ENCODE measurements at places on chromosomes 12 and 14.
A peak's percentile ranks its signal among the peaks of the same experiment; 100 is the strongest.

DNA sequence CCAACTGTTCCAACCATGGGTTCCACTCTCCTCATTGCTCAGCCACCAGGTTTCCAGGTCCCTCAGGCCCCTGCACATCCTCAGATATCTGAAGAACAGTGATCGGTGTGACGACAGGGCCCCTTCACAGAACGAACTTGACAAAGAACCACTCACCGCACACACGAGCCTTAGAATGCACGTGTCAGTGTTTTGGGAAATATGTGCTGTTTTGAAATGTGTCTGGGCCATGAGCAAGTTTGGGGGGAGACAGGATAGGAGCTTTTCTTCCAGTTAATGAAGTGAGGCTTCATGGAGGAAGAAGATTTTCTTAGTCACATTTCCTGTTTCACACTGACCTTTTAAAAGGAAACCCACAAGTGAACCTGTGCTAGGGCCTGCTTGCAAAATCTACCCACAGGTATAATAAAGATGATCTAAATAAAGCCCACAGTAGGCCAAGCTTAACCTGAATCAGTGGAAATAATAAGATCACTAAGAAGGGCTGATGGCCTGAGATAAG lies 58.6 kb downstream of the ZFP36L1 start:
- DNase-seq, result no peak

DNA sequence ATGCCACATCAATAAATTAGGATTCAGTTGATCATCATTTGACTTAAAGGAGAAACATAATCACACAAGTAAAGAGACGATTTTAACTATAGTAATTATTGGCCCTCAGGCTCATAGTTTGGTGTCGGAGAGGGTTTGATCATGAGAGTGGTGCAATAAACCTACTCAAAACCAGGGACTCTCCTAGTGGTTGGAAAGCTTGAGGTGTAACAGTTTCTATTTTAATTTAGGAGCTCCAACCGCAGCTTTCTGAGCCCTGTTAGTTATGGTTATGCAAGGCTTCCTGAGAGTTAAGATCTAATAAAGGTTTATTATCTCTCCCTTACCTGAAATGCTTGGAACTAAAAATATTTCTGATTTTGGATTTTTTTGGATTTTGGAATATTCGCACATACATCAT lies 36.4 kb downstream of the TMTC2 start:
- DNase-seq, result no peak

DNA sequence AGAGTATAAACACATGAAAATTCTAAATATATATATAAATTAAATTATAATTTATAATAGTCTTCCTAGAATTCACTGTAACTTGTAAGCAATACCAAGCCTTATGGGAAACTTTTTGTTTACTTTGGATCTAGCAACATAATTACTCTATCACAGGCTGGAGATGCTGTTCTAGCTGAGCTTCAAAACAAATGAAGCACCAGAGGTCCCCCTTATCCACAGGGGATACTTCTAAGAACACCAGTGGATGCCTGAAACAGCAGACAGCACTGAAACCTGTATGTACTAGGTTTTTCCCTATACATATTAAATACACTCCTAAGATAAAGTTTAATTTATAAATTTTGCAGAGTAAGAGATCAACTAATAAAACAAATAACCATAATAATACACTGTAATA lies 96.6 kb downstream of the CDK17 start:
- no peak for DNase-seq

- DNase-seq, result no peak
These were observed 21.8 kb upstream of the WDR20 start for GRCh38 chr14:102117852-102118251.

DNA sequence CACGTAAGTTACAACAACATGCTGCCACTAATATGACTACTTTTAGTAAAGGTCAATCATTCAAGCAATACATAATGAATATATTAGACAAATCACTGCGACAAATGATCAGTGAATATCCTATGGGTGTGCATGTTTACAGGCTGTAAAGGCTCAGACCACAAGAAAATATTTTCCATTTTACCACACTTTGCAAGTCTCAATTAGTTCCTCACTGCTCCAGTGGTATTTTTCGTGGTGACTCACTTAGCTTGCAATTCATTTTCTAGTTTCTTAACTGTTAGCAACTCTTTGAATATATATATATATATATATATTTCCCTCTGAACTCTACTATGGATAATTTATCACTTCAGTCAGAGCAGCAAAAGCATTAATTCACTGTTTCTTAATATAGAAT lies 96.9 kb downstream of the EML5 start:
- DNase-seq, result no peak

GRCh38 chr12:54128416-54128815 lies 60.4 kb downstream of the SMUG1 start:
- no peak for DNase-seq

DNA sequence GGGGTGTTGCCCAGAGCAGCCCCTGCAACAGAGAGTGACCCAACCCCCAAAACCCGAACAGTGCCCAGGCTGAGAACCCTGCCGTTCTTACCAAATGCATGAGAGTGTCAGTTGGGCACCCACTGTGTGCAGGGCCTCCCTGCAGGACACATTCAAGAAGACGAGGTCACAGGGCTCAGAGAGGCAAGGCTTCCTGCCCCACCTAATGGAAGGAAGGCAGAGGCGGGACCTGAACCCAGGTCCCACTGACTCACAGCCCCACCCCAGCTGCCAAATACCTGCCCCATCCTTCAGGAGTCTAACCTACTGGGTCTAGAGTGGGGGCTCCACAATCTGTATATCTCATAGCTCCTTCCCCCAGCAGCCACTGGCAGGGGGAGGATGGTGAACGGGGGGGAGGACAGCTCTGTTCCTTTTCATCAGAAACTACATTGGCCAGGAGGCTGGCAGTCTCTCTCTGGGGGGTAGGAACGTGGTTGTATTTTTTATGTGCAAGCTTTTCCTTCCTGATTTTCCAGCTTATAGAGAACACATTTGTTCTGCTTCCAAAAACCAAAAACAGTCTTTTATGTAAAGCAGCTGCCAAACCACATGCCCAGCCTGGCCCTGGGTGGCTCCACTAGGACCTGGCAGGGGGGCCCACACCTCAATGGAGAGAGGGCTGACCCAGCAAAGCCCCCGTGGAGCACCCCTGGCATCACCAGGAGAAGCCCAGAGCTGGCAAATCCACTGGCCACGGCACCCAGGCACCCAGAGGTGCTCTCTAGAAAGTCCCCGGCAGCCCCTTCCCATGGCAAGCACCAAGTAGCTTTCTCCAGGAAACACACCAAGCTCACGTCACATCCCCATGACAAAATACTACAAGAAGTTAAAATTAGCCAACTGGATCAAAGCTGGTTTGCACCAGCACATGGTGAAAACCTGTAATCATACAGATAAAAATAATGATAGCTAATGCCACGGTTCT lies 17.0 kb downstream of the NCOR2 start:
- DNase-seq, result peak; percentile 47

GRCh38 chr12:32589165-32589865 lies 89.8 kb upstream of the DNM1L start:
- no peak for DNase-seq

- DNase-seq, result peak; percentile 40
These were observed 12.4 kb downstream of the ATF7 start for GRCh38 chr12:53613821-53614220.

DNA sequence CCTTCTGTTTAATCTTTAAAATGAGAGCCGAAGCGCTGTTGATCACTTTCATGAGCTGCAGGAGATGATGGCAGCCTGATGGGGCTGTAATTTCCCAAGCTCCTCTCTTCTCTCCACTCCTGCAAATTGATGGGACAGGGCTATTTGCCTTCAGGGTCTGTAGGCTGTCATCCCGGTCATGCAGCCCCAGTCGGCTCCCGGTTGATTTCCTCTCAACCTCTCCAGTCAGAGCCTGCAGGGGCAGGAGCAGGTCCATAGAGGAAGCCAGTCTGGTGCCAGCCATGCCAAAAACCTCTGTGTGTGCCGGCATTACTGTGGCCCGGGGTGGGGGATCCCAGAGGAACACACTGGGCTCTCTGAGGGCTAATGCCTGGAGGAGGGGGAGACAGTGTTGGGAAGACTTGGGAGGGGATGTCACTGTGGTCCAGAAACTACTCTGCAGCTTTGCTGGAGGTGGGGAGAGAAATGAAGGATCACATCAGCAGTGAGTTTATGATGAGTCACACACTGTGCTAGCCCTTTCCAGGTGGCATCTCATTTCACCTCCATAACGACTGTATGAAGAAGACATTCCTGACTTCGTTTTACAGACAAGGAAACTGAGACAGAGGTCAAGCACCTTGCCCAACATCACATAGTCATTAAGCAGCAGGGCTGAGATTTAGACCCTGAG lies 46.5 kb upstream of the PRIMA1 start:
- no peak for DNase-seq

DNA sequence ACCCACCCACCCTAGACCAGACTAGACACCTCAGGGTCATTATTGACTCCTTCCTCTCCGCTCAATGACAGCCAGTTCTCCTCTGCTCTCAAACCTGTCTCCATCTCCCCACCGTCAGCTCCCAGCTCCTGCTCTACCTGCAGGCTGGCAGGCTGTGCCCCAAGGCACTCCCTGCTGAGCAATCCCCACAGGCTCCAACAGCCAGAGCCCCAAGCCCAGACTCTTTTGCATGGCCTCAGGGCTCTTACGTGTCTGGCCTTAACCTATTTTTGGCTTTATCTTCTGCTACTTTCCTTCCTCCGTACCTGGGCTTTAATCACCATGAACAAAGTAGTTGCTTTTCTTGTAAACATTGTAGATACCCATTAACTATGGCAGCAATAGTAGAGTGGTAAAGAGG lies 162.9 kb upstream of the PRMT8 start:
- no peak for DNase-seq

DNA sequence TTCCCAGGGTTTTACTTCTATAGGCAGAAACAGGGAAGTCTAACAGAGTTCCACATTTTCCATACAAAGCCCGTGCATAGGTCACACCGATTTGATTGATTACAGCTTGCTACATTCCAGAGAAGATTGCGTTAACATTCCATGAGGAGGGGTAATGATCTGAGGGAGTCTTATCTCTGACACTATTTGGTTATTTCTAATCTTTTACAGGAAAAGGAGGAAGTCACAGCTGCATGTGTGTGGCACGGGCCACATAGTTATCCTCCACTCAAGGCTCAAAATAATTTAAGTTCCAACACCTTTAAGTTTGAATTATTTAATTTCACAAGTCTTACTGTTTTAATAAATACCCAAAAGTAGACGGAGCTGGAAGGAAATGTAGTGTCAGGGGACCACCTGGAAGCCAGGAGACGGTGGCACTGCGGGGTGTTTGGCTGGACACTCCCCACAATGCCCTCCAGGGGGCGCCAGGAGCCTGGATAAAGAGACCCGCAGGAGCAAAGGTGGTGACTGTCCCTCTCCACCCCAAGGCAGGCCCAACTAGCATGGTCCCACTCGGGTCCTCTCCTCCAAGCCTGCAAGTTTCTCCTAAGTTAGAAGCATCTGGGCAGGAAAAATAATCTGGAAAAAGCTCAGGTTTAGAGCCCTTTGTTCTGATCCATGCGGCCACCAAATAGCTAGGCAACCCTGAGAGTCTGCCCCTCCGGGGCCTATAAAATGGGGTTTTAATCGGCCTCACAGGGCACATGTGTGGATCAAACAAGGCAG lies 20.2 kb downstream of the KRT8 start:
- DNase-seq, result peak; percentile 65

DNA sequence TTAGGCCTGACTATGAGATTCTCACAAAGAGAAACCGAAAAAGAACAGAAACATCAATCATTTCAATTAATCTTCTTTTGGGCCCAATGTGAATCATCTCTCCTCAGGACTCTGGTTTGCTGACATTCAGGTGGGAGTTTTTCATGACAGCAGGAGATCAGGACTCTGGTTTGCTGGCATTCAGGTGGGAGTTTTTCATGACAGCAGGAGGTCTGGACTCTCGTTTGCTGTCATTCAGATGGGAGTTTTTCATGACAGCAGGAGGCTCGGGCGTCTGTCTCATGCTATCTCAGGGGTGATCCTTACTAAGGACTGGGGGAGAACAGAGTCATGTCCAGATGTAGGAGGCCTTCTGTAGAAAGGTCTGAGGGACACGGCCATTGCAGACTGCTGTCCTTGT lies 40.1 kb upstream of the PARP11 start:
- DNase-seq, result no peak

DNA sequence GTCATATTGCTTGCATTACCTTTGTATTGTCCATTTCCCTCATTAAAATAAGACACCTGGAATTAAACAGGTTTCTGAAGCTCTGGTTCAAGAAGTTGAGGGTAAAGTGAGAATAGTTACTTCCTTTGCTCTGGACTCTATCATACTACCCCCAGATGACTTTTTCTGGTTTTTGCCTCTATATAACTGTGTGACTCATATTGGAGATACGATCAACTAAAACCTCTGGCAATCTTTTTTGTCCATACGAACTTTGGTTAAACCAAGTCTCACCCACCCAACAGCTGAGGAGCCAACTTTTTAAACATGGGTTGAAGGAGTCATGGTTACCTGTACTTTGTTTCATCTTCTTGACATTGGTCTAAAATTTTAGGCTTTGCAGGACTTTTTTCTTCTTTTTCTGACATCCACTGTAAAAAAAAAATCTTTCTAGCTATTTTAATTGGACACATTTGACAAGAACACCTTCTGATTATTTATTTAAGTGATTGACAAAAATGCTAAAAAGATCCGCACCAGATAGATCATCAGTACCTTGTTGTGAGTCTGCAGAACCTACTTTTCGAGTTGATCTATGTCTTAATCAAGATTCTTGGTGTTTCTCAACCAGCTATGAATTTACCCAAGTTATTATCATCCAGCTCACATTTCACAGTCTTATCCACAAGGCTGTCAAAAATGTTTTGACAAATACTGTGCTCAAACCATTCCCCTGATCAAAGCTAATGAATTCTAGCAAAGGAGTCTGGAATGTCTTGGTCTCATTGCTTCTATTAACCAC lies 166.0 kb downstream of the IPO8 start:
- DNase-seq, result no peak

GRCh38 chr12:3572560-3572959 lies 81.6 kb downstream of the PRMT8 start:
- no peak for DNase-seq

- DNase-seq, result no peak
These were observed 13.7 kb downstream of the REM2 start for GRCh38 chr14:22896760-22897159.

- DNase-seq, result no peak
These were observed 238.5 kb upstream of the NAV3 start for GRCh38 chr12:77591959-77592743.

DNA sequence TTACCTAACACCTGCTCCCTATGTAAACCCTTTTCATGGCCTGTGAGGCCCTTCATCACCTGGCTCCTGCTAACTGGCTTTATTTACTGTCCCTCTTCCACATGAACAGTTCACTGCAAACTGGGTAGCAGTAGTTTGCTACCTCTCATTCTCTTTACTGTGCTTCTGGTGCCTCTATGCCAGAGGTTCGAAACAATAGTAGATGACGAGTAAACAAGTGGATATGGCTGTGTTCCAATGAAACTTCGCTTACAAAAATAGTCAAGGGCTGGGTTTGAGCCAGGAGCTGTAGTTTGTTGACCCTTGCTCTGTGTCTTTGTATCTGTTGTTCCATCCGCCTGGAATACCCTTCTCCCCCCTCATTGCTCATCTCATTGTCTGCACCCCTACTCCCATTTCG lies 233.6 kb upstream of the RMST start:
- DNase-seq, result no peak
